Ascending aorta (tissue), 2 donors: ENCODE measurements at places on chromosomes 5 and 9.

GRCh38 chr5:141763541-141763940 is 81.5 kb upstream of the ARAP3 start:
- no peak for DNase-seq
- no peaks in the 10 kb centered on the region for H3K27me3 ChIP-seq
- no peak overlapping the region for H3K27ac ChIP-seq
- no peaks in the 10 kb centered on the region for H3K4me1 ChIP-seq
- H3K4me3 ChIP-seq: no peak overlapping the region
- H3K36me3 ChIP-seq: no peaks in the 10 kb centered on the region

DNA sequence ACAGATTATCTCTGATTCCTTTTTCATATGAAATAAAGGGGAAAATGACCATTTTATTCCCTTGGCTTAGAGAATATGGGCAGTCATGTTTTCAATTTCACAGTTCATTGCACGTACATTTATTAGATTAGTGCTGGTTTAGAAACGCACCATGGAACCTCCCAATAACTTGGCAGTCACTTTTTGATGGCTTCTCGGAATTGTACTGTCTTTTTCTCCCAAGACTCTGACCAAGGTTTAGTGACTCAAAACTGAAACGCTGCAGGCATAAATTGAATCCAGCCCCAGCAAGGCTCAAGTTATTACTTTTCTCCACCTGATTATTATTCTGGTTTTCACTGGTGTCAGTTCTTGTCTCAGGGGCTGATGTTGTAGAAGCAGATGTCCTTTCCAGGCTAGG is 55.6 kb upstream of the EGFLAM start:
- no peaks in the 10 kb centered on the region for H3K4me1 ChIP-seq
- no peaks in the 10 kb centered on the region for H3K27me3 ChIP-seq
- no peak for DNase-seq
- H3K36me3 ChIP-seq: no peaks in the 10 kb centered on the region

- H3K4me3 ChIP-seq: no peak overlapping the region
- H3K36me3 ChIP-seq: no peaks in the 10 kb centered on the region
- DNase-seq: no peak
- H3K4me1 ChIP-seq: no peaks in the 10 kb centered on the region
Observed at GRCh38 chr5:58773744-58774441, 191.0 kb downstream of the RAB3C start.

- no peak for DNase-seq
- no peaks in the 10 kb centered on the region for H3K27me3 ChIP-seq
- no peak overlapping the region for H3K27ac ChIP-seq
- peaks cover 6% of the 10 kb centered on the region for H3K4me1 ChIP-seq
- peaks cover 4% of the 10 kb centered on the region for H3K36me3 ChIP-seq
Observed at GRCh38 chr9:137683262-137683864, 64.6 kb downstream of the EHMT1 start.
